DMS53 (cell line): ENCODE measurements at places on chromosomes 6 and 20.
A peak's percentile ranks its signal among the peaks of the same experiment; 100 is the strongest.

GRCh38 chr6:35893246-35893645, 27.7 kb downstream of the SRPK1 start:
- no peak for DNase-seq

GRCh38 chr6:38518511-38519304, 121.0 kb downstream of the BTBD9 start:
- no peak for DNase-seq

DNA sequence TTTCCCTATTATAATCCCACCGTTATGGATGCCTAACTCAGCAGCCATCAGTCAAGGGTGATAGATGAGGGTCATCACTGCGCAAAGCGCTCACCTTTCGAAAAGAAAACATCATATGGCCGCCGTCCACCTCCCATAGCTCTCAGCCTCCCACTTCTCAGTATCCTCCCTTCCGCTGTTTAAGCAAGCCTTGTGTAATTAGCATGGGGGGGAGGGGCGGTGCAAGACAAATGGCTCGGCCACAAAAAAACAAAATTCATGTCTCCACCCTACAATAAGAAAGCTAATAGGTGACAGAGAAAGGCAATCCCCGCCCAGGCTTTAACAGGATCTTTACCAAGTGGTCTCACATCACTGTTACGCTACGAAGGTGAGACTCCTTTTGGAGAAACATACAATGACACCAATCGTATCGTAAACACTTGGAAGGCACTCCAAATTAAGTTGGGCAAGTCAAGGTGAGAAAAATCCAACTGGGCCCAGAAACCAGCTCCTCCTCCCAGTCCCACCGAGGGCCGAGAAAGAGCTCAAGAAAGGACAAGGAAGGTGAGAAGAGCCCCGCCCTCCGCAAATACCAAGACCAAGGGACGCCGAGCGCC, 645 bp downstream of the DDX39B start:
- peak; percentile 75 for DNase-seq

DNA sequence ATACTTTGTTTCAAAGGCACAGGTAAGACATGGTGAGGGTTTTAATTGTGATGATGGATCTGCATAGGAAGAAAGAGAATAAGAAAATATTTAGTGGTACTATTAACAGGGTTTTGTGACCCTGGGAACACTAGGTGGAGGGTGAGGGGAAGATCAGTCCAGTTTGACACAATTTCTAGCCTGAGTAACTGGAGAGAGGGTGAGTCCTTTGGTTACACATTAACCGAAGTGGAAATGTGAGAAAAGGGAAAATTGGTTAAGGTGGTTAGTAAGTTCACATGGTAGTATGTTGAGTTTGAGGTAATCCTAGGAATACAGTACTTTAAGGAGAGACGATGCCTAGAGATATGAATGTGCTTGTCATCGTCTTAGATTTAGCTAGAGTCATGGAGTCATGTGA, 54.8 kb upstream of the POU3F2 start:
- peak; percentile 62 for DNase-seq
